ENCODE measurements at places on chromosomes 3 and 15.

- DNase-seq, result no peak
Measured at GRCh38 chr3:159649951-159650350, 338.7 kb upstream of the IL12A start.

DNA sequence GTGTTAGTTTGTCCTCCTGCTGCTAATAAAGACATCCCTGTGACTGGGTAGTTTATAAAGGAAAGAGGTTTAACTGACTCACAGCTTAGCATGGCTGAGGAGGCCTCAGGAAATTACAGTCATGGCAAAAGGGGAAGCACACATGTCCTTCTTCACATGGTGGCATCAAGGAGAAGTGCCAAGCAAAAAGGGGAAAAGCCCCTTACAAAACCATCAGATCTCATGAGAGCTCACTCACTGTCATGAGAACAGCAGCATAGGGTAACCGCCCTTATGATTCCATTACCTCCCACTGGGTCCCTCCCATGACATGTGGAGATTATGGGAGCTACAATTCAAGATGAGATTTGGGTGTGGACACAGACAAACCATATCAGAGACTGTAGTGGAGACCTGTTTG lies 27.0 kb downstream of the TM2D3 start:
- DNase-seq, result no peak

GRCh38 chr15:89187301-89187985 lies 33.9 kb downstream of the RLBP1 start:
- no peak for DNase-seq

- DNase-seq, result peak; percentile 95
Measured at GRCh38 chr3:197959891-197960693, at the start of gene LMLN. Gene LMLN, plus strand, starts transcription at chr3:197960217. Its CDS starts 29 bp downstream, at chr3:197960246.

- no peak for DNase-seq
Measured at GRCh38 chr3:151906751-151907150, 33.3 kb downstream of the SUCNR1 start.

- DNase-seq, result no peak
Measured at GRCh38 chr3:150149651-150150051, 179.0 kb upstream of the PFN2 start.

GRCh38 chr15:70852501-70853317 lies 1.2 kb downstream of the LARP6 start:
- no peak for DNase-seq
